ENCODE measurements at places on chromosomes 2 and 18.

DNA sequence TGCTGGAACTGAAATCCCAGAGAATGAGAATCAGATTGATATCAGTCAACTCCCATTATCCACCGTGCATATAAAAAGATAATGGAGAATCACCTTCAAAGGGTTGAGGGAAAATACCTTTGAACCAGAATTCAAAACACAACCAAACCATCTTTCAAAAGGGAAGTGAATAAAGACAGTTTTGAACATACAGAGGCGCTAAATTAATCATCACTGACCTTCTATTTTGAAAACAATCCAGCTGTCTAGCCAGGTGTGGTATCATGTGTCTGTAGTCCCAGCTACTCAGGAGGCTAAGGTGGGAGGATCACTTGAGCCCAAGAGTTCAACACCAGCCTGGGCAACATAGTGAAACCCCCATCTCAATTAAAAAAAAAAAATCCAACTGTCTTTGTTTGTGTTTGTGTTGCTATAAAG lies 63.6 kb downstream of the TRABD2A start:
- DNase-seq = no peak

- DNase-seq = no peak
Measured at GRCh38 chr2:133362061-133362476, 206.2 kb downstream of the NCKAP5 start.

DNA sequence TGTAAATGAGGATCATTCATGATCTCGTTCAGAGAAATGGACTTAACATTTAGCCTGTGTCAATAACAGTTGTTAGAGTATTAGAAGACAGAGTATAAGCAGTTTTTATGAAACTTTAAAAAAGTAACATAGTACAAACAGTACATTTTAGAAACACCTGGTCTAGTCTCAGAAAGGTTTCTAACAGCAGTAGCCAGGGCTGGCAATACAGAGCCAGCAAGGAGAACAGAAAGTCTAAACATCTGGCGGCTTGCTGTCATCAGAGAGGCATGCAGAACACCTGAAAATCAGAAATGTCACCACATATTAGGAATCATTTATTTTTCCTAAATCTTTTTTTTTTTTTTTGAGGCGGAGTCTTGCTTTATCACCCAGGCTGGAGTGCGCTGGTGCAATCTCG lies 50.1 kb downstream of the RPL31 start:
- DNase-seq = no peak

- no peak for DNase-seq
Measured at GRCh38 chr18:56235481-56236013, 402.8 kb downstream of the TXNL1 start.

GRCh38 chr2:129233751-129234406 lies 745.6 kb upstream of the RAB6C start:
- DNase-seq = no peak

DNA sequence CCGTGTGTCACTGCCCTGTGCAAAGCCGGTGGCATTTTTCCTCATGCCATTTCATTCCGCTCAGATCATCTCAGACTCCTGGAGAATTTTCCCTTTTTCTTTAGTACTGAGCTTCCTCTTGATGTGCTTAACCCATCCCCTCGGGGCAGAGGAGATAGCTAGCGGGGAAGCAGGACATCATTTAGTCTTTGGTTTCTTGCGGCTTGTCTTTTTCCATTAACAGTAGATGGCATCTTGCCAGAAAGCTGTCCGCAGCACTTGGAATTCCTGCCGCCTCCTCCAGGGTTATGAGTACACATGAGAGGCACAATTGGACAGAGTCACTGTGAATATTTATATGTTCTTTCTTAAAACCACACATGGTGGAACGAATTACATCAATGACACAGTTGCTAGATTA lies 226.6 kb downstream of the ALPK2 start:
- DNase-seq = no peak

DNA sequence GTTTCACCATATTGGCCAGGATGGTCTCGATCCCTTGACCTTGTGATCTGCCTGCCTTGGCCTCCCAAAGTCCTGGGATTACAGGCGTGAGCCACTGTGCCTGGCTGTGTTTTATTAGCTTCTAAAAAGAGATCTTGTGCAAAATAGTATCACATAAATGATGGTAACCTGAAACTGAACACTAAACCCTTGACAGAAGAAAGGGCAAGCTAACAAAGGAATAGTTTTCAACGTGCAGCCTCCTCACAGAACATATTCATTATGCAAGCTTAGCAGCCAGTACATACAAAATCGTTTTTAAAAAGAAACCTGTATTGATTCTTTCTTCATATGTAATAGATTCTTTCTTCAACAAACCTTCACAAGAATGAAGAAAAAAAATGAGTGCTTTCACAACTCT lies 20.6 kb downstream of the CHN1 start:
- no peak for DNase-seq

DNA sequence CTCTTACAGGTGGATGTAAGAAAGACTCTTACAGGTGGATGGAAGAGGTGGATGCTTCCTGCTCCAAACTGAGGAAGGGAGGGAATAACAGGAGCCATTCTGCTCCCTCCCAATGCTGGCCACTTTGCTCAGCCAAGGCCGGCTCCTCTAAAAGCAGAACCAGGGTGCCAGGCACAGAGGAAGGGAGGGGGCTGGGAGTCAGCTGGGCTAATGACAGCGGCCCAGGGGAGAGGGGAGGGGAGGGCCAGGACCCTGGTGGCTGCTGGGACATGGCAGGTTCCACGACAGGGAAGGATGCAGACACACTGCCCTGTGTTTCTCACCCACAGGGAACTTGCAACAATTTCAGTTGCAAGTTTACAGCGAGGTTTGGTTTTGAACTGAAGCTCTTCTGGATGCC lies 173.4 kb downstream of the ANAPC1 start:
- DNase-seq = no peak

GRCh38 chr2:18402831-18403230 lies 157.6 kb downstream of the RDH14 start:
- no peak for DNase-seq

- DNase-seq = no peak
Measured at GRCh38 chr18:2641638-2642037, 13.9 kb upstream of the SMCHD1 start.

DNA sequence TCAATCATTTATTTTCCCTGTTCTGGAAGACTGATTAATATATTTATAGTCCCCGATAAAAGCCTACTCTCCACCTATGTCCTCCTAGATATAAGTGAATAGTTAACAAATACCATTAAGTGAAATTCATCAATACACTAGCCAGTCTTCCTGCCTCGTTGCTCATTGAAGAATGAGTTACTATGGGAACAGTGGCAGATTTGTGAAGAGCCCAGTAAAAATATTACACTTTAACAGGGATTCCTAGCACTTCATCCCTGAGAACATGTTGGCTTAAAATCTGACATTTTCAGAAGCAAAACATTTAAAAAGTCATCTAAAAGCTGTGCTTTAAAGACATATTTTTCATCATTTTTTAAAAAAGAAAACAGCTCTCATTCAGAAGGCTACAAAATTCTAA lies 848.7 kb upstream of the NXPH2 start:
- DNase-seq = no peak

GRCh38 chr2:3595985-3596384 lies 1.1 kb downstream of the COLEC11 start:
- DNase-seq = no peak

- no peak for DNase-seq
Measured at GRCh38 chr2:65364986-65365733, 67.2 kb downstream of the SPRED2 start.

DNA sequence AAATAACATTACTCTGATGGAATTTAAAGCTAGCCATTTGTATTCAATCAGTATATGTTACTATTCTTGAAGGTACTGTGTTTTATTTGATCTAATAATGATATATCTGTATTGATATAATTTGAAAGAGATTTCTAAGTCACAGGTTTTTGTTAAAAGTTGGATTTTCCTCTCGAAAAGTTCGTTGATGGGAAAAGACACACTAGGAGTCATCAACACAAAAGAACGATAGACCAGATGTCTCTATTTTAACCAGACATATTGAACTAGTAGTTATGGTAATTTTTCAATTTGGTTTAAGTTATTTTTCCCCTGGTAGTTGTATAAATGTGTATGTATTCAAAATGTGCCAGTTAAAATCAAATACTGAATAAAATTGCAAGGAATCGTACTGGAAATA lies 2.5 kb downstream of the ASXL3 start:
- no peak for DNase-seq

GRCh38 chr2:230176996-230177395 lies 42.8 kb downstream of the SP110 start:
- DNase-seq = no peak

GRCh38 chr2:222715742-222716141 lies 44.3 kb downstream of the MOGAT1 start:
- peak; percentile 92 for DNase-seq

GRCh38 chr2:171630812-171631626 lies 56.2 kb upstream of the DYNC1I2 start:
- DNase-seq = no peak

GRCh38 chr2:45981384-45981930 lies 315.8 kb upstream of the EPAS1 start:
- DNase-seq = no peak

GRCh38 chr18:65016631-65017371 lies 734.0 kb upstream of the CDH7 start:
- no peak for DNase-seq

DNA sequence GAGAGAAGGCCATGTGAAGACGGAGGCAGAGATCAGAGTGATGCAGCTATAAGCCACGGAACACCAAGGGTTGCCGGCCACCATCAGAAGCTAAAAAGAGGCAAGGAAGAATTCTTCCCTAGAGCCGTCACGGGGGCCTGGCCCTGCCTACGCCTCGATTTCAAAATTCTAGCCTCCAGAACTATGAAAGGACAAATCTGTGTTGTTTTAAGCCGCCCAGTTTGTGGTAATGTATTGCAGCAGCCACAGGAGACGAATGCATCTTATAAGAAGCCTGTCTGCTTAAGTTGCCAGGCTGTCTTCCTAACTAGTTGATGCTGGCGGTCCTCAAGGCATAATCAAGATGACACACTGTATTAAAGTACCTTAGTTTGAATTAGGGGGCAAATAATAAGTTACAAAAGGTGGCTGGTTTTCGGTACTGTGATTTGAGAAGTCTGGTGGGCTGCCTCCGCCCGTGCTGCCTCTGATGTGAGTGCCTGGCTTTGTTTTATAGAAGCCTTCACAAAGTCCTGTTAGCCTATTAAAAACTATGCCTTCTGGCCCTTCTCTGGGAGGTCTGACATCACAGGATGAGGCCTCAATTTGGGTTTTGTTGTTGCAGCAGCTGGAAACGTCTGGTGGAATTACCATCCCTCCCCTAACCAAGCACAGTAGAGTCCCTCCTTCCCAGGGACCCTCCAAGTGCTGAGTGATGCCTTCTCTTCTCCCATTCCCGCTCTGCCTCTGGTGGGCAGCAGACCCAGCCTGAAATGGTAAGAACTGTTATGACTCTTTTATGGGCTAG lies 53.6 kb downstream of the SRD5A2 start:
- no peak for DNase-seq

GRCh38 chr18:37667836-37668235 lies 102.2 kb upstream of the CELF4 start:
- no peak for DNase-seq

DNA sequence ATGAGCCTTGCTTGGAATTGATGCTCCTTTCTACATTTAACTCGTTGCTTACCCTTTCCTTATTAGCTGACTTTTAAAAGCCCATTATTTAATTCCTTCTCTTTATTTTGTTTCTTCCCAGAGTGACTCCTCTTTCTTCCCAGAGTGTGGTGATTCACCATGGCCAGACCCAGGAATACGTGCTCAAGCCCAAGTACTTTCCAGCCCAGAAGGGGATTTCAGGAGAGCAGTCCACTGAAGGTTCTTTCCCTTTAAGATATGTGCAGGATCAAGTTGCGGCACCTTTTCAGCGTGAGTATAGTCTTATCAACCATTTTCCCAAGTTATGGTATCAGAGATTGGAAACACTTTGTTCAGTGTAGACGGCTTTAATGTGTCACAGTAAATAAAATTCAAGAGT lies 163.7 kb downstream of the LTBP1 start:
- DNase-seq = no peak

- no peak for DNase-seq
Measured at GRCh38 chr2:102522890-102523289, 49.9 kb downstream of the SLC9A4 start.

DNA sequence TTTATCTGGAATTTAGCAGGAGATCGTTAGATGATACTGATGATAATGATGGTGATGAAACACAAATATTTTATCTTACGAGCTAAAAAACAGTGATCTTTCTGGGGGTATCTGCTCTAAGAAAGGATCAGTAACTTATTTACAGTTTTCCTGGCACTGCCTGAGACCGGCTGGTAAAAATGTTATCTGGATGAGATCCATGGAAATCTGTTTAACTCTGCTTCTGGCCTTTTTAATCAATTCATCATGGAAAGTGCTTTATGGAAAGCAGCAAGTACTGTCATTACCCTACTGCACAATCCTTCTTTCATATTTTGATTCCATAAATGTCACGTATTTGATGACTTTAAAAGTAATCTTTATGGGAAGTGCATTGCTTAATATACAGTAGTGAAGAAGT lies 612.7 kb upstream of the GCFC2 start:
- DNase-seq = no peak

DNA sequence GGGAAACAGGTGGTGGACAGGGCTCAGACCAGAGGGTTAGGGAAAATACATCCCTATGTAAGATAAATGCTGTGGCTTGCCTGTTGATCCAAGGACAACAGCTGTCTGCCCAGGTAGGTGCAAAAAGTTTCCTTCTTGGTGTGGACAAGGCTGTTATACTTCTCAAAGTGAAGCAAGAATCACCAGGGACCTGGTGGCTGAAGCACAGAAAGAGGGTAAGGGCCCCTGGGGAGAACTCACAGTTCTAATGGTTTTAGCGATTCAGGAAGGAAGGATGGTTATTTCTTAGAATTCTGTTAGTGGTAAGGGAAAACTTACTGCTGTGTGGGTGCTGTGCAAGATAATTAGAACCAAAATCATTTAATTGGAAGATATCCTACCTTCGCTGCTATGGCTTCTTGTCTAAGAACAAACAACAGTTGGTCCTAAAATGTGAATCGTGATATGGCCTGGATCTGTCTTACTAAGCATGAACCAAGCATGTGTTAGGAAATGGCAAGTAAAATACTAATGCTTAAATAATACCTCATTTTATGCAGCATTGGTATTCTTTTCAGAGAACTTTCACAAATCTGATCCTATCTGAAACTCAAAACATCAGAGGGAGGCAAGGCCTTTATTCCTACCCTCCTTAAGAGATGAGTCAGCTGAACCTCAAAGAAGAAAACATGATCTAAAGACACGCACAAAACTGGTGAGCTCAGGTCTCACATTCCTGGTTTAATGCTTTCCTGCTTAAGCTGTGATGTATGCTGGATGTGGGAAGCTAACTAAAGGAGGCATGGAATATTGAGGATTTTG lies 159.2 kb upstream of the THUMPD2 start:
- no peak for DNase-seq

- no peak for DNase-seq
Measured at GRCh38 chr2:140247451-140248195, 1467.4 kb upstream of the NXPH2 start.

GRCh38 chr2:60213865-60214625 lies 339.4 kb downstream of the BCL11A start:
- no peak for DNase-seq

GRCh38 chr2:113201496-113202304 lies 27.9 kb downstream of the PSD4 start:
- no peak for DNase-seq

Data from thymus (tissue), 14 donors.